ENCODE measurements at places on chromosomes 3 and 15.

- DNase-seq: no peak
These were observed 12.9 kb upstream of the DCBLD2 start for GRCh38 chr3:98914210-98915080.

DNA sequence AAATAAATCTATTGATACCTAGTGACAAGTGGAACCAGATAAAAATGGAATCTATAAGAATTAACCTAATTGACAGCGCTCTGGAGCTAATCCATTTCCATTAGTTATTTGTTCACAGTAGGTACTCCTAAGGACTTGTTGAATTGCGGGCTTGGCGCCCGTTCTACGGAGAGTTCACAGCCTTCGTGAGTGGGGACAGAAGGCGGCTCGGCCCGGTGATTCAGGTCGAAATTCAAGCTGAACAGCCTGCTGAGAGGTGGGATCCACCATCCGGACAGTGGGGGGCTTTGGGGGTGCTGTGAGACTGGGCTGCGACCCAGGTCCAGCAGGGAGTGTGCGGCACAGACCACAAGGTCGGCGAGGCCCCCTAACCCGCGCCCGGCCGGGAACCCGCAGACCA, 779 bp upstream of the CTNNB1 start:
- DNase-seq: no peak

DNA sequence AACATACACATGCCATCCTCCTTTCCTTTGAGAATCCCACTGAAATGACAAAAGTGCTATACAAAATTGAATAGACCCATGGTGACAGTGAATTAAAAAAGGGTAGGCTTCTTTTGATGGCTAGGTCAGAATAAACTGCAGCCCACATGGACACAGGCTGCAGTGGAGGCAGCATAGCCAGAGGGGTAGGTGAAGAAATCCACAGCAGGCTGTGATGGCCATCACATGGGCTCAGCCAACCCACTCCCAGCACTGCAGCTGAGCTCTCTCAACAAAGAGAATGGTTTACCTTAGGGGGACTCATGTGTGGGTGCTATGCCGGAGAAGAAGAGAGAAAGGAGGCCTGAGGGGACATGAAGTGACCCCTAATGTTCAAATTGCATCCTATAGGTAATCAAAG, 331.1 kb downstream of the CHST2 start:
- DNase-seq: no peak

GRCh38 chr3:135125171-135125801, 330.2 kb downstream of the EPHB1 start:
- DNase-seq: no peak

GRCh38 chr3:54123003-54123775, 837 bp downstream of the CACNA2D3 start:
- no peak for DNase-seq

GRCh38 chr15:41961001-41961518, 11.3 kb downstream of the EHD4 start:
- DNase-seq: no peak

DNA sequence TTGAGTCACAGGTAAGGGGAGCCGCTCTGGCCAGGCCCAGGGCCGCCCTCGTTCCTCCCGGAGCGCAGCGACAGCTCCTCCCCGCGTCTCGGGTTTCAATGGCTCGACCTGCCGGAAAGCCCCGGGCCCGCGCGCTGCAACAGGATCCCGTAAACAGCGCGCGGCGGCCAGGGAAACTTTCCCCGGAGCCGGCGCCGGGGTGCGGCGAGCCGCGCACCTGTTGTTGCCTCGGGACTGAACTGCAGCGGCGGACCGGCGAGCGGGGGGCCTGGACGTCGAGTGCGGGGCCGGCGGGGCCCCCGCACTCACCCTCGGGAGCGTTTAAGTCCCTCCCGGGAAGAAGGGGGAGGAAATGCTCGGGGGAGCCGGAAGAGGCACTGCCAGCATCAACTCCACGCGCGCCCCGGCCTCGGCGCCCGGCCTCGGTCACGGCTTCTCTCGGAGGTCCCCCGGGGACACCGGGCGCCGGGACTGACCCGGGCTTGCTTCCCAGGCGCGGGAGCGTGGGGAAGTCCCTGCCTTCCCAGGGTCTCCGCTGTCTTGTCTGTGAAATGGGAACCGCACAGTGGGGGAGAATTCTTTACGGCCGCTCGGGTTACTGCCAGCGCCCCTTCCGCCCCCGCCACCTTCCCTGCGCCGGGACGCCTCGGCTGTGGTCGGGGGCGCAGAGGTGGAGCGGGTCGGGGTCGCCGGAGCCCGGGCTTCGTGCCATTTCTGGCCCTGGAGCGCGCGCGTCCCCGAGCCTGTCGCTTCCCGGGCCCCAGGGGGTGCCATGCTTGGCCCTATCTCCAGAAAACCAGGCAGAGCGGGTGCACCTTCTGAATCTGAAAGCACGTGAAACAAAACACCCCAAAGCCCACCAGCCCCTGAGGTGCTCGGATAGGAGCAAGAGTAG, 7.5 kb upstream of the PGPEP1L start:
- no peak for DNase-seq

DNA sequence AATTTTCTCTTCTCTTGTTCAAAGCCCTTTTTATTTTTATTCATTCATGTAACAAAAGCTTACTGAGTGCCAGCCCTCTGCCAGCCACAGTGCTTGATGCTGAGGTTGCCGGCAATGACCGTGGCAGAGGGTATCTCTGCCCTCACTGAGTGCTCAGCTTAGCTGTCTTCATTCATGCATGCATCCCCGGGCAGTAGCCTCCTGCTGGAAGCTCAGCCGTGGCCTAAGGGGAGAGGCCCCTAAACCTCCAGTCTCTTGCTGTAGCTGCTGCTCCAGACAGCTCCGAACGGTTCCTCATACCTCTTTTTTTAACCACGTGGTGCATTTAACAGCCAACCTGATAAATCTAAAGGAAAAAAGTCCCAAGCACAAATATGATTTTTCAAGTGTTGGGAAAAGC, 34.6 kb upstream of the CCDC66 start:
- no peak for DNase-seq

GRCh38 chr3:134885877-134886621, 91.0 kb downstream of the EPHB1 start:
- no peak for DNase-seq

- DNase-seq: no peak
These were observed 43.2 kb upstream of the CMSS1 start for GRCh38 chr3:99774467-99774866.

DNA sequence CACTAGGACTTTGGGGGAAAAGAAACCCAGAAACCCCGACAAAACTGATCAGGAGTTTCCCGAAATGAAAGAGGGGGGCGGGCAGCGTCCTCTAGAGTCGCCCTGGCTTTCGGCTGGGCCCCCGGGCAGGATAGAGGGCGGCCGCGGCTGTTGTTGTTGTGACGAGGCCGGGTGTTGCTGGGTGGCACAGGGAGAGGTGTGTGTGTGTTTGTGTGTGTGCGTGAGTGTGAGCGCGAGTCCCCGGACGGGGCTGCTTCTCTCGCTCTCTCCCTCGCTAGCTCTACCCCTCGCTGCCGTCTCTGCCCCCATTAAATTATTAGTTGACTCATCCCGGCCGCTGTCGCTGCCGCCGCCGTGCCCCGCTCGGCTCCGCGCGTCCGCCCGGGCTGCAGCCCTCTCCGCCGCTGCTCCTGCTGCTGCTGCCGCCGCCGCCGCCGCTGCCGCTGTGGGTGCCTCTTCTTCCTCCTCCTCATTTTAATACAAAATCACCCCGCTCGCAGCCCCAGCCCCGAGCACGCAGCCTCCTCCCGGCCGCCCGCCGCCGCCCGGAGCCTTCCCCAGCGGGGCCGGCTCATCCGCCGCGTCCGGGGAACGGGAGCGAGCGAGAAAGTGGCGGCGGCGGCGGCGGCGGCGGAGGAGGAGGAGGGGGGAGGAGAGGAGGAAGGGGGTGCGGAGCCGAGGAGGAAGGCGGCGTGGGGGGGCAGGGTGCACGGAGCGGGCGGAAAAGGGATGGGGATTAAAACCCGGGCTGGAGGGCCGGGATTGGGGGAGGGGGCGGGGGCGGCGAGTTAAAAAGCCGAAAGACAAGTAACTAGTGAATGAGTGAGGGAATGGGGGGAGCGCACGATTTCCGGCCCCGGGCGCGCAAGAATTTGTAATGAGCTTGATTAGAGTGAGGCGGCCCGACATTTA, at the start of gene SATB1:
Gene SATB1 (minus strand): TSS at position 611 of the 912 bp plus-strand sequence. CDS start 4,372 bp downstream, outside the sequence.
- DNase-seq: peak; percentile 58

- no peak for DNase-seq
These were observed 805.8 kb downstream of the FHIT start for GRCh38 chr3:60445446-60445845.

DNA sequence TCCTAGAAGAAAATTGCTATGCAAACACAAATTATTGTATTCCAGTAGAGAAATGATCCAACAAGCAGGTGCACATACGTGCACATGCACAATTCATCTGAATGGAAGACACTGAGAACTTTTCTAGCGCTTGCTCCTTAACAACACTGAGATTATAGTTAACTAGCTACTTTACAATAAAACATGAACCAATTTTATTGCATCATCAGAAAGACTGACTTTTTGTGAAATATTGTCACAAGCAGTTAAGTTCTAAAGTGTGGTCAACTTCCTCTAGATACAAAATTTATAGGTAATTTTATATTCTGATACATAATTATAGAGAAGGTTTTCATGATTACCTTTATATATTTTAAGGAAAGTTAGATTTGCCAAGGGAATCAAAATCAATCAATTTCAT, 135.4 kb downstream of the ABI3BP start:
- no peak for DNase-seq

GRCh38 chr3:16888785-16889607, 4.2 kb downstream of the PLCL2 start:
- no peak for DNase-seq

DNA sequence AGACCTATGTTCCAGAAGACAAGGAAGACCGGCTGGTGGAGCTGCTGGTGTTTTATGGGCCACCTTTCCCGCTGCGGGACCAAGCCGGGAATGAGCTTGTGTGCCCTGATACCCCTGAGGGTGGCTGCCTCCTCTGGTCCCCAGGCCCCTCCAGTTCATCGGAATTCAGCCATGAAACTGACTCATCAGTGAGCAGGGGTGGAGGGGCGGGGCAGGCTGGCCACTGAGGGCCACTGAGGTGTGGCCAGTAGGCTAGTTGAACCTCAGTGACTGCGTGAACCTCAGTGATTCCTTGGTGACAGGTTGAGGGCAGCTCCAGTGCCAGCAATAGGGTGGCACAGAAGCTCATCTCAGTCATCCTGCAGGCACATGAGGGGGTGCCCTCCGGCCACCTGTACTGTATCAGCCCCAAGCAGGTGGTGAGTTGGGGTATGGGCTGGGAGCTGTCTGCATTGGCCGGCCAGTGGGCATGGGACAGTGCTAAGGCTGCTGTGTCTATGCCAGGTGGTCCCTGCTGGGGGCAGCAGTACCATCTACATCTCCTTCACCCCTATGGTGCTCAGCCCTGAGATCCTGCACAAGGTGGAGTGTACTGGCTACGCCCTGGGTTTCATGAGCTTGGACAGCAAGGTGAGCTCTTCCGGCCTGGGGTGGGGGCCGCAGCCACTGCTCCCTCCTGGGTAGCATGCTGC, 20.3 kb downstream of the ACAA1 start:
- no peak for DNase-seq

DNA sequence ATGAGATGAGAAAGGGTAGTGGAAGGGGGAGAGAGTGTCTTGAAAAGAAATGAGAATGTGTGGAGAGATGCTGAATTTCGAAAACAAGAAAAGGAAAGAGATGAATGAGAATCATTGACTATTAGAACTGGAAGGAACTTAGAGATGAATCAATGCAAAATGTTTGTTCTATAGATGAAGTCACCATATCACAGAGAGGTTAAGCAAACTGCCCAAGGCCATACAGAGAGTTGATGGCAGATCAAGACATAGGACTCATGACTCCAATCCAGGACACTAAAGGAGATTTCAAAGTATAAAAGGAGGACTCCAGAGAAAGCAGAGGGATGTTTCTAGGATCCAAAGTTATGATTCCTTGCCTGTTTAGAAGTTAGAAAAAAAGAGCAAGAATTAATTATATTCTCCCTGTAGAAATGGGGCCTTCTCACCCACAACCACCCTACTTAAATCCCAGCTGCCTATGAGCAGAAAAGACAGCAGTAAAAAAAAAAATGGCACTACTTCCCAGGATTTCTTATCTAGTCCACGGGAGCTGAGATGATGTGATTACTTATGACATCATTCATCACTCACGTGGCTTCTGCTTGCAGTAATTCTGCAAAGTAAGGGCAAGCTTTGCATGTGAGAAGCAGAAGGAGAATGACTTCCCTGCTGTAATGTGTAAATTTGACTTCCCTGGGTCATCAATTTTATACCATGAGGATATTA, 210.8 kb upstream of the MRPL3 start:
- no peak for DNase-seq

DNA sequence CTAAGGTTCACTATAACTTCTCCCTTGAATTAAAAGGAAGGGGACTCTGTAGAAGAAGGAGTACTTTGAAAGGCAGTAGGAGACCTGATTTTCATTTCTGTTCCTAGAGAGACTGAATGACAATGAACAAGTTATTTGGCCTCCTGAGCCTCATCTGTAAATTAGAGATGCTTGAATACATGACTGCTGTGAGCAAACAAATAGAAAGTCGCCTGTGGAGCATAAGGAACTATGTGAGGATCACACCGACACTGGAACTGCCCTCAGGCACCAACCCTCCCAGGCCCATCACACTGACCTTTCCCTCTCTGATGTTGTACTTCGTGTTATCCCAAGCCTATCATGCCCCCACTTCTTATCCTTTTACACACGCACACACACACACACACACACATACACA, 48.6 kb downstream of the IMPG2 start:
- DNase-seq: no peak

GRCh38 chr3:138479438-138479863, 45.0 kb downstream of the ESYT3 start:
- DNase-seq: no peak
